ENCODE measurements at places on chromosomes 2 and 18.
A peak's percentile ranks its signal among the peaks of the same experiment; 100 is the strongest.

- DNase-seq, result no peak
Measured at GRCh38 chr2:71453404-71454220, at the start of gene DYSF. Gene DYSF (plus strand): TSS chr2:71453561.

- DNase-seq, result no peak
Measured at GRCh38 chr2:12809526-12809925, 92.8 kb downstream of the TRIB2 start.

DNA sequence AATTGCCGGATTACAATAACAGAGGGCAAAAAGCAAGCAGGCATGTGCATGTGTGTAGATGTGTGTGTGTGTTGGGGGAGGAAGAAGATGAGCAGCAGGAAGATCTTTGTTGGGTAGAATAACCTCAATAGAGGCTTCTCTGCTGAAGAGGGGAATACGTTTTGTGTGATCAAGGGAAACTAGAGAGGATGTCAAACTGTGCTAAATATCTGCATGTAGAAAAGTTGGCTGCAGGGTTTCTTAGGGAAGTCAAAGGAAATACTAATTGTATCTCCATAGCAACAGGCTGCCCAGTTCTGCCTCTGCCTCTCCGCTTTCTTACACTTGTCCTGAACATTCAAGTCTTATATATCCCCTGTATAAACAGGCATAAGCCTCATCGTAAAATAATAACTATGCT, 190.1 kb upstream of the RND3 start:
- no peak for DNase-seq

GRCh38 chr18:43596105-43596712, 318.9 kb upstream of the SYT4 start:
- no peak for DNase-seq

DNA sequence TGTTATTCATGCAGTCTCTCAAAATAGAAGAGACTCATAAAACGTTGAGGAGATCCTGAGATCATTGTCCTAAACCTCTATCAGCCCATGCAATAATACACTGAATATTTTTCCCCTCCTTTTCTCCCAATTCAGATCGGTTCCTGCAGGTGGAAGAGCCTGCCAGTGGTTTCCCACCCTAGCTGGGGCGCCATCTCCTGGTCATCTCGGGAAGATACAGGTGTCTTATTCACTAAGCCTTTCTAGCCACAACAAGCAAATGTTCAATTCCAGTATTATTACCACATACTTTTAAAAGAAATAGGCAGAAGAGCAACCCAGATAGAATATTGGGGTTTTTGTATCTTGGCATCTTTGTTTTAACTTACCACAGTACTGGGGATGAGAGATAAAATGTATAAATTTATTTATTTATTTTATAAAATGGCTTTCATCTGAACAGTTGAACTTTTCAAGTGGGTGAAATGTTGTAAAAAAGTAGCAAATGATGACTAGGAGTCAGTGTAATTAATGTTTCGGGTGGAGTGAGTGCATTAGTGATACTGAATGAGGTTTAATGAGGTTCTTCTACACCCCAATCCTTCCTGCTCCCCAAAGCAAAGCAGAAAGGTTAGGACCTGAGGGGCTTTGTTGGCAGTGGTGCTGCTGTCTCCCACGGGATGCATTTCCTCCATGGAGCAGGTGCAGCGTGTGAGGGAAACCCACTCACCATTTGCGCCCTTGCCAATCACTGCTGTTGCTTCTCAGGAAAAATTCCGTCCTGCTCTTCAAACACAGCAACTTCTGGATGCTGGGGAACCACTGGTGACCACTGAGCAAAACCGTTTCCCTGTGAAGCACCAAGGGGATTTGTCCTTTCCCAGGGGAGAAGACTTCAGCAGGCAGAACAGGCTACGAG, 147.1 kb upstream of the FHL2 start:
- peak; percentile 37 for DNase-seq

GRCh38 chr2:159202568-159203071, 83.9 kb downstream of the WDSUB1 start:
- DNase-seq, result no peak

- no peak for DNase-seq
Measured at GRCh38 chr2:31216734-31217133, 581 bp downstream of the CAPN14 start.

DNA sequence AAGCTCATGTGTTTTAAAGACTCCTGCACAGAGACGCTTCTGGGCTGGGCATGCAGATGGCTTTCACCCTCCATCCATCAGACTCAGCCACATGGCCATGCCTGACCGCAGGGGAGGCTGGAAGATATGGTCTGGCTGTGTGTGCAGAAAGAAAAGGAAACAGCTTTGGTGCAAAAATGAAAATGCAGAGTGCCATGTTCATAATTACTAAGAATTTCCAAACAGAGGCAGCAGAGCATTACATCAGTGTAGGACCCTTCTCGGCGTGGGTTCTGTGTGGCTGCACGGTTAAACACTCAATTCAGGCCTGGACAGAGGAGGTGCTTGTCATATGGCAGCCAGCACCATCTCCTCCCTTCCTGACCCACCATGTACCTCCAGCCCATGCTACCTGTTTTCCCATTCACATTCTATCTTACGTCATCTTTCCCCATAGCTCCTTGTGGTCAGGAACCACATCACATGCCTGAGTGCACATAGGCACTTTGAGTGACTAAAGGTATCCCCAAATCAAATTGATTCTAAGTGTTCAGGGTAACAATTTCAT, 200.3 kb upstream of the ID2 start:
- no peak for DNase-seq

- DNase-seq, result no peak
Measured at GRCh38 chr18:24766376-24766775, 305.9 kb downstream of the HRH4 start.

- DNase-seq, result no peak
Measured at GRCh38 chr2:127655209-127656073, 9.5 kb downstream of the GPR17 start.

GRCh38 chr18:49725809-49726674, 87.3 kb downstream of the ACAA2 start:
- no peak for DNase-seq
